ENCODE measurements at places on chromosomes 4 and X.

DNA sequence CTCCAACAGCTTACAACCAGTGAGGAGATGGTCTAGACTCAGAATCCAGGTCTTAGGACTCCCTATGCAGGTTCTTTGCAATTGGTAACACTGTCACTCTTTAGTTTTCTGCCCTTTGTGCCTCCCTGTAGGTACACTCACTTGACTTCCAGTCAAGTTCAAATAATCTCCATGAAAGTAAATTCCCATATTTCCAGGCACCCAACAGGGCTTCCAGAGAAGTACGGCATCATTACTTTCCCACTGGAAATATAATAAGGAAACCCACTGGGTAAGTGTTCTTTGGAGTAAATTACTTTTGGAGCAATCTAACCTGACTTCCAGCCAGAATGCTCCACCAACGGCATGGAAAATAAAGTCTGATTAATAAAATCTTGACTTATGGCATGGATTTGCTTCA lies 338.9 kb downstream of the HNRNPD start:
- no peak for DNase-seq

- no peak for DNase-seq
Observed at GRCh38 chr4:17092736-17093437, 194.4 kb upstream of the LDB2 start.

GRCh38 chrX:50114113-50114512 lies 86.7 kb downstream of the AKAP4 start:
- no peak for DNase-seq

DNA sequence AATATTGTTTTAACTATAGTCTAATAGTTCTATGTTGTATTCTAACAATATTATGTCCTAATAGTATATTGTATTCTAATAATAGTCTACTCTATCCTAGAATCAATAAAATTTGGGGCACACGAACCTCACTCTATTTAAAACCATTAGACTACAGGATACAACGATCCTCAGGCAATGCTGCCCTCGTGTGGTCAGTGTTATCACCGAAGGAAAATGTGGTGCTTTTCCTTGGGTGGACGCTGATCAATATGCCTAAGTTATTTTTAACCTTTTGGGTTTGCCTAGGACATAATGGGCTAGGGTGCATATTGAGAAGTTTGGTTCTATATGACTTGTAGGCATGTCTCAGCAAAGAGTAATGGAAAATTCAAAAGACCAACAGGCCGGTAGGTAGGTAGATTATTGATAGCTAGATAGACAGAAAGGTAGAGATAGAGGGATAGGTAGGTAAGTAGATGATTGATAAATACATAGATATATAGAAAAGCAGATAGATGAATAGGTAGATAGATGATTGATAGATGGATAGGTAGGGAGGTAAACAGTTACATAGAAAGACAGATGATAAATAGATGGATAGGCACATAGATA lies 75.1 kb downstream of the PRKX start:
- DNase-seq, result no peak

Measured in vagina (tissue), 2 donors.